ENCODE measurements at places on chromosomes 3 and 15.

- no peak for DNase-seq
These were observed 146.9 kb upstream of the SEMA6D start for GRCh38 chr15:47570451-47570850.

GRCh38 chr3:141525814-141526213 is 39.0 kb downstream of the RASA2 start:
- no peak for DNase-seq

- DNase-seq, result no peak
These were observed 2.3 kb upstream of the ANKRD63 start for GRCh38 chr15:40285151-40285550.

- no peak for DNase-seq
These were observed 61.9 kb upstream of the RASGRP1 start for GRCh38 chr15:38626443-38627050.

DNA sequence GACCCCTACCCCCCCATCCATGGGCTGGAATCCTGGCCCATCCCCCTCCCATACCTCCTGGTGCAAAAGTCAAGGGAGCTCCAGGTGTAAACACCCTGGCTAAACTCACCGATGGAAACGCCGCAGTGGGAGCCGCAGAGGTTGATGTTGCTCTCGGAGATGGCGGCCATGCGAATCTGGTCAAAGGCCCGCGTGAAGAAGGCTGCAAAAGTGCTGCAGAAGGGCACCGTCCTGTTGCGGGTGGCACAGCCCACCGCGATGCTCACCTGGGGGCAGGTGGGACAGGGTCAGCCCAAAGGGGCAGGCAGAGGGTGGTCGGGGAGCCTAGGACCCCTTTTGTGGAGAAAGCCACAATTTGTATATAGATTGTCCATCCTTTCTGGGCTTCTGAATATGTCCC is 26.7 kb downstream of the TKT start:
- no peak for DNase-seq

DNA sequence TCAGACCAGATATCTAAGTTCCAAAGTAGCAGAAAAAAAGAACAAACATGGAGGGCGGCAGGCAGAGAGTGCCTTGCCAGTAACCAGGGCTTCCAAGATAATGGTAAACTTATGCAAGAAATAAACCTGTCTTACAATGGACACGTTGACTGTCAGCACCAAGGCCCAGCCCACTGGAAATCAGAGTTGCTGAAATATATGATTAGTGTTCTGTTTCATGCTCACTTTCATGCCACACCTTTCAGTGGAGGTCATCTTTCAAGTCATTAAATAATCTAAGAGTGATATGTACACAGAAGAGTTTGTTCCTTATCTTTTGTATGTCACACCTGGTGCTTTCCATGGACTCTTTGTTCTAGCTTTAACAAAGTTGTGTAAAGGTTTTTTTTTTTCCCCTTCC is 358.1 kb downstream of the MECOM start:
- no peak for DNase-seq

DNA sequence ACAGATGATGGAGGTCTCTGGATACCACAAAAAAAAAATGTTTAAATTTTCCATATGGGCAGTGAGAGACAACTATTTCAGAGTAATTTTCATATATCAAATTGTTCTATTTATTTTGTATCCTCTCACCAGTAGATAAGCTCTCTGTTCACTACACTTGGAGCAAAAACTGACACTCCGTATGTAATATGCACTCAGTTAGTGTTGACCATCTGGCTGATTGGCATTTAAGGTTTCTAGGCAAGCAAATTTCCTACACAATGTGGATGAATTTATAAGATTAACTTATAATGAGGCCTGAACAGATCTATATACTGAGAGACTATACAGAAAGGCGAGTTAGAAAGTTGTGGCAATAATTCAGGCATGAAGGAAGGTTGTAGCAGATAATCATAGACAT is 836.5 kb upstream of the SEMA6D start:
- DNase-seq, result no peak

DNA sequence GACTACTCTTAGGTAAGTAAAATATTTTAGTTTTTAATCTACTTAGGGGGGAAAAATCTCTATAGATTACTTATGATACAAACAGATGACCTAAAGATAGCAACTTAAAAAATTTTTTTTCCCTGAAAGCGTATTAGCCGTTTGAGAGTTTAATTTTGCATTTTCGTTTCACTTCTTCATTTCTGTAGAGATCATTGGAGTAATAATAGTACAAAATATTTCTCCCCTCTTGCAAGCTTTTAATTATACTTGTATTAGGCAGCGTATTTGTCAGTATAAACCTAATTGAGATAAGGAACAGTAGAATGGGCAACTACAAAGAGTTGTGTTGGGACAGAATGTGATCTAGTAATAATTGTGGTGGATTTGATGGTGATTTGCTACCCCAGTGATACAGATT is 10.3 kb downstream of the SKIL start:
- no peak for DNase-seq

DNA sequence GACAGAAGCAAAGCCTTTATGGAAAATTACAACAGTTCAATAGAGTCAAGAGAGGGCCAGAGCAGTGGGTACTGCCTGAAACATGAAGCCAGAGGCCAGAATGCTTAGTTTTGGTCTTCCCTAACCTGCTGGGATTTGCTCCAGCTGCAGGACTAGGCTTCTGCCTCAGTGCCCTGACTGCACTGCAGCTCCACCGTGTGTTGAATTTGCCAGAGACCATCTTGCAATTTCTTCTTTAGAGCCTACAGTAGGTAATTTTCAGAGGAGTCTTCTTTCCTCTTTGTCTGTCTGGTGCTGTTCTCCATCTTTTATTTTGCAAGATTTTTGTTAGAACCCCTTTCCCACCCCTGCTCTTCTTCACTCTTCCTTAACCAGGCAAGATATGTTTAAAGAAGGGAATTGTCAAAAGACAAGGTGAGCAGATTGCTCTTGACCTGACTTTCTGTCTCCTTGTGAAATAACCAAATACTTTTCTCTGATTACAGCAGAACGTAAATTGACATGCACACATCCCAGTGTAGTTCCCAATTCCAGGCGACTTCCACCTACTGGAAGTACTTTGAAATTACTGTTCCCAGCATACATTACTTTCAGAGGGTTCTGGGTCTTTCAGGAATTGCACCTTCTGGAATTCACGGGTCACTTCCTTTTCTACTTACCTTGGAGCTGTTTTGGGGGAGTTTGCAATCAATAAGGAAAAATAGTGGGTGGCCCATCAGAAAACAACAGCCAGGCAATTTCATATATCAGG is 161.2 kb downstream of the MINAR1 start:
- no peak for DNase-seq

DNA sequence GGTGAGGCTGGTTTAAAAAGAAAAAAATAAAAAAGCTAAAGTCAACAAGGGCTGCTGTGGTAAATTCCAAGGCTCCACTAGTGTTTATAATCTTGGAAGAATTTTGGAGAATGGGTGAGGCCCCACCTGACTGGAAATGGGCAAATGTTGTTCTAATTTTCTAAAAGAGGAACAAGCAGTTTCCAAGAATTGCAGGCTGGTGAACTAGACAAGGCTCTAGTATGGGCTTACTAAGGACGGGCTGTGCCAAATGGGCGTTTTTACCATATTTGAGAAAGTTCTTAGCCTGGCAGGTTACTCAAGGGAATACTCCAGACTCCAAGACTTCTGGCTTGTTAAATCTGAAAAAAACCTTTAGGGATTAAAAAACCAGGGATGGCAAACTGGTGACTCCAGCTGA is 67.0 kb upstream of the ABHD2 start:
- DNase-seq, result no peak

DNA sequence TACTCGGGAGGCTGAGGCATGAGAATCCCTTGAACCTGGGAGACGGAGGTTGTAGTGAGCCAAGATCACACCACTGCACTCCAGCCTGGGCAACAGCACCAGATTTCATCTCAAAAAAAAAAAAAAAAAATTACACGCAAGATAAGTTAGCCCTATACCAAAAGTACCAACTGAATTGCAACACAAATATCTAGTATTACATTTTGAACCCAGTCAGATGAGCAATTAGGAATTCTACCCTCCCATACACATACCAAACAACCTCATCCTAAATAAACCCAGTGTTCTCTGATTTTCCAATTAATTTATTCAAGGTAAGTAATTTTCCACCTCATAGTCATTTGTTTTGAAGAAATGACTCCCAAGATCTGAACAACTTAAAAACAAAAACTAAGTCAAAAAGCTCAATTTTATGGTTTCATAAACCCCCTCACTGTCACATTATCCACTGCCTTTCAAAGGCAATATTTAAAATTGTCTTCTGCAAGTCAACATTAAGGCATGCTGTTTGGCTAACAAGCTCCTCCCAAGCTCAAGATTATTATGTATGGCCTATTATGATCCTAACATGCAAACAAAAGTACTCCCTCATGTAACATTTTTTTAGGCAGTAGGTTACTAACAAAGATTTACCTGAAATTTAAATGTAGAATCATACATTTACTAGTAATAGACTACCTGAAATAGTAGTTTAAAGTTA is 4.5 kb downstream of the RAF1 start:
- DNase-seq, result no peak

All from NCI-H226 (cell line).